Fibroblast of skin of left quadriceps (primary cell): ENCODE measurements at places on chromosomes 2 and 18.

GRCh38 chr2:222707689-222708273, 36.3 kb downstream of the MOGAT1 start:
- peak; percentile 49 for DNase-seq

DNA sequence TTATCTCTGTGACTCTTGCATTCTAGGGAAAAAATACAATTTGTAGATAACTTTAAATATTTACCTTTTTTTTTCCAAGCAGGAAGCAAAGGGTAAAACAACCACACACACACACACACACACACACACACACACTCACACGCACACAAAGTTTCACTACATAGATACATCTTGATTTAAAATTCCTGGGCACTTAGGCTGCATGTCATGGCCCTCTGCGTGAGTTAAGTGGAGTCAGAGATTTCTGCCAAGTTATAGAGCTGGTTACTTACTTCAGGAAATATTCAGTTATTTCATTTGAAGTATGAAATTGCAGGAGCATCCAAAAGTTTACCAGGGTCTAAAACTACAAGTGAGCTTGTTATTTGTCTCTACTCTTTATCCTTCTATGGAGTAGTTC, 612.0 kb downstream of the IRS1 start:
- DNase-seq, result peak; percentile 67

GRCh38 chr18:48732767-48733424, 194.1 kb downstream of the CTIF start:
- DNase-seq, result no peak

GRCh38 chr2:29753671-29754444, 167.5 kb downstream of the ALK start:
- no peak for DNase-seq

DNA sequence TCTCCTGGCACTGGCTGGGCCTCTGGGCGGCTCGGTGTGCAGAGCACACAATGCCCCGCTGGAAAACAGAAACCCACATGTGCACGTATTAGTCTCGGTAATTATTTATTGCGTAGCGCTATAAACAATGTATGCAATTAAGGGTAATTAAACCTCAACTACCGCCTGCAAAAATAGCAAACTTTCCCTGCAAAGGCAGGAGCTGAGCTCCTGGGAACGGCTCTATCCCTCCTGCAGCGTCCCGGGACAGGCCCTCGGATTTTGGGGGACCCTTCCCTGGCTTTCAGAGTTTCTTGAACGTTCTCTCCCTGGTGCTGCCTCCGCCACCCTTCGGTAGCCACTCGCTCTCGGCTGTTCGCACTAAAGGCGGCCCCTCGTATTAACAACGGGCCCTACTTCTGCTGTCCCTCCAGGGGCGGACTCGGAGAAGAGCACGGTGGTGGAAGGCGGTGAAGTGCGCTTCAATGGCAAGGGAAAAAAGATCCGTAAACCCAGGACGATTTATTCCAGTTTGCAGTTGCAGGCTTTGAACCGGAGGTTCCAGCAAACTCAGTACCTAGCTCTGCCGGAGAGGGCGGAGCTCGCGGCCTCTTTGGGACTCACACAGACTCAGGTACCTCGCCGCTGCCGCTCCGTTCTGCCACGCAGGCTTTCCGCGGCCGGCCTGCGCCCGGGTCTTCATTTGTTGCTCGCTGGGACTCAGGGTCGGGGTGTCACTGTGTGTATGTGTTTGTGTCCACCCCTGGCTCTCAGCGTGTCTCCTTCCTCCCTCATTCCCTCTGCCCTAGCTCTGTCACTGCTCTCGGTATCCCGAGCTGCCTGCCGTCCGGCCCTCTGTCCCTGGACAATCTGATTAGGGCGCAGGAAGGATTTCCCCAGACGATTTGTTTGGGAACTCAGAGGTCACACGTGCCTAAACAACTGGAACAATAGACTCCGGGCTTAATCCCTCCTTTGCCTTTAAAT, 1.2 kb downstream of the DLX1 start:
- no peak for DNase-seq

DNA sequence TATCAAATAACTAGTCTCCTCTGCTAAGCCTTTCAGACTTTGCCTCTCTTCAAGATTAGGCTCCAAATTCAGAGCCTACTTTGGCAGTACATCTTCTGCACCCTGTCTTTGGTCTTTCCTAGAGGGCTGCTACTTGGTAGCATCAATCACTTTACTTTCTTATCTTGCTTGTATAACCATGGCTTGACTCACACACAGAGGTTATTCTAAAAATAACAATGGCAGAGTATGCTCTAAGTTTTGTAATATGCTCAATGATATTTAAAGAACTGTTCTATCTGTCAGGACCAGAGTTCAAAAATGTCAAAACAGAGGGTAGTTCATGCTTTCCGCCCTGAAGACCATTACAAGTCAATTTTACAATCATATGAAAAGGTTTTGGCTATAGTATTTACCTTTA, 27.7 kb downstream of the THOC1 start:
- DNase-seq, result no peak

- no peak for DNase-seq
These were observed 93.3 kb downstream of the THSD7B start for GRCh38 chr2:136858656-136859055.

GRCh38 chr18:68467957-68468356, 247.0 kb downstream of the TMX3 start:
- no peak for DNase-seq

- no peak for DNase-seq
These were observed 60.3 kb downstream of the PIAS2 start for GRCh38 chr18:46856973-46857372.

GRCh38 chr2:164523726-164524125, 97.6 kb downstream of the GRB14 start:
- DNase-seq, result no peak

DNA sequence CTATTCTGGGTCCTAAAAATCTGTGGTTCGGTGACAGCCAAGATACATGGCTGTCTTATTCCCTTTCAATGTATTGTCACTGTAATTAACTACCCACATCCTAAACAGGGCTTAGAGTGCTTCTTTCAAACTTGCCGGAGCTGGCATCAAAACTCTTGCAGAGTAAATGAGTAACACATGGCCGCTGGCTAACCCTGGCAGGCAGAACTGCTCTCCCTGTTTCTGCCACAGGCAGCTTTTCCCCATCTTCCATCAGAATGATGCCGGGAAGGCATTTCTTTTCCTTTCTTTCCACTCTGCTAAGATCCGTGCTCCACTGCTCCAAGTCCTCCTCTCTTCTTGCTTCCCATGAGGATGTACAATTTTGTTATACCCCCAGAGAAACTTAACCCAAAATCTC, 54.8 kb upstream of the PTPRM start:
- DNase-seq, result no peak

GRCh38 chr18:42773870-42774269, 341.6 kb downstream of the RIT2 start:
- DNase-seq, result no peak
